ENCODE measurements at places on chromosomes 12 and 14.

GRCh38 chr14:46036099-46036498, 615.5 kb downstream of the RPL10L start:
- DNase-seq = no peak

DNA sequence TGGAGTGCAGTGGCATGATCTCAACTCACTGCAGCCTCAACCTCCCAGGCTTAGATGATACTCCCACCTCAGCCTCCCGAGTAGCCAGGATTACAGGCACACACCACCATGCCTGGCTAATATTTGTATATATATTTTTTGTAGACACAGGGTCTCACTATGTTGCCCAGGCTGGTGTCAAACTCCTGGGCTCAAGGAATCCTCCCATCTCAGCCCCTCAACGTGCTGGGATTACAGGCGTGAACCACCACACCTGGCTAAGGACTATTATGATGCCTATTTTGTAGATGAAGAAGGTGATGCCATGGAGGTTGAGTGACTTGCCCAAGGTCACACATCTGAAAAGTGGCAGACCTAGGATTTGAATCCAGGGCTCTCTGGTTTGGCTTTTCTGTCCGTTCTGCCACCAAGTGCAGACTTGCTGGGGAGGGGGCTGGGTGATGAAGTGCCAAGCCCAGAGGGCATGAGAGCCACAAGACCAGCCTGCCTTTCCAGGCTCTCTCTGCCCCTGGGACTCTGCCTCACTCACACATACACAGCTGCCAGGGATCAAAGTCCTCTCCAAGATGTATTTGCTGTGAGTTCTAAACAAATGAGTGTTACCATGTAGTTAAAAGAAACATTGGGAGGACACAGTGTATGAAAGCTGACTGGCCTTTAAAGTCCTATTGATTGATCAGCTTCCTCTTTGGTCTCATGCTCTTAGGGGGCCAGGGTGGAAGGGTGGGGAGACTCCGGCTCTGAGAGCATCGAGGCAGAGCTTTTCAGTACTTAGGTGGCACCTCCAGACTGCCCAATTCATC, 21.3 kb upstream of the RBM19 start:
- DNase-seq = no peak

DNA sequence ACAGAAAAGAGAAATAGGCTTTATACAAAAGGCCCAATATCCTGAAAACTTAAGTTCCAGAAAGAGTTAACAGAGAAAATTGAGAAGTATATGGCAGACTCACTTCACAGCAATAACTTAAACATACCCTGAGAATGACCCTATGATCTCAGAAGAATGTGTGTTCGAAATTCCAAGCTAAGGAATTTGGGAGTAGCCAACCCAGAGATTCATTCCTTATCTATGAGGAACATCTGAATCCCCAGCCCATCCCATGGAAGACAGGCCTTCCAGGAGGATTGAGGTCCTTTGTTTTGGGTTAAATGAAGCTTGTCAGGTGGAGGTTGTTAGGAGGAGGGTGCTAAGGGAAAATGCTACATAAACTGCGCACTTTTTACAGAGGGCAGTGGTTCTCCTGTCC, 7.5 kb upstream of the SAV1 start:
- no peak for DNase-seq

DNA sequence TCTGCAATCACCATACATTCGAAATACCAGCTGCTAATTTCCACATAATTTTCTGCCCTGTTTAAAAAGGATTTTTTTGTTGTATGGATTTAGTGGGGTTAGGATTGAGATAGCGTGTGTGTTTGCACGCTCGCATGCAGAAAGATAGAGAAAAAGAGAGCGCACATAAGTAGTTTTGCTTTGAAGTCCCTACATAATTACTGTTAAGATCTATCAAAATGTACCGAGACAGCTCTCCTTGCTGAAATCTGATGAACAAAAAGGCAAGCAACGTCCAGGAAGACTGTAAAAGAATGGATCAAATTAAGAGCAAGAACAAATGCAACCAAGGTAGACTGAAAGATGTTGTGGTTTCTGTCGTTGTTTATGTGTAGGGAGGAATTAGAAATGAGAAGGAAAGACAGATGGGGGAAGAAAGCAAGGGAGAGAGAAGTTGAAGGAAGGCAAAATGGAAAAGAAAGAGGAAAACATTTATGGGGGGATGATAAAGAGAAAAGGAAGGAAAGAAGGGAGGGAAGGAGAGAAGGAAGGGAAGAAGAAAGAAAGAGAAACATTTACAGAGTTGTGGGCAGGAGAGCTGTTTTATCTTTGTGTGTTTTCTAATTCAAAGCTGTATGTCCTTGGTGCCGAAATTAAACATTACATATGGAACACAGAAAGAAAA, 522.3 kb downstream of the MED13L start:
- no peak for DNase-seq

GRCh38 chr12:121203482-121203881, 6.4 kb upstream of the P2RX4 start:
- DNase-seq = no peak

GRCh38 chr12:30243426-30243825, 452.2 kb downstream of the IPO8 start:
- DNase-seq = no peak

- no peak for DNase-seq
These were observed 6.6 kb downstream of the SYT10 start for GRCh38 chr12:33432992-33433391.

Data from NCI-H1436 (cell line).